ENCODE measurements at places on chromosomes 2 and 18.

DNA sequence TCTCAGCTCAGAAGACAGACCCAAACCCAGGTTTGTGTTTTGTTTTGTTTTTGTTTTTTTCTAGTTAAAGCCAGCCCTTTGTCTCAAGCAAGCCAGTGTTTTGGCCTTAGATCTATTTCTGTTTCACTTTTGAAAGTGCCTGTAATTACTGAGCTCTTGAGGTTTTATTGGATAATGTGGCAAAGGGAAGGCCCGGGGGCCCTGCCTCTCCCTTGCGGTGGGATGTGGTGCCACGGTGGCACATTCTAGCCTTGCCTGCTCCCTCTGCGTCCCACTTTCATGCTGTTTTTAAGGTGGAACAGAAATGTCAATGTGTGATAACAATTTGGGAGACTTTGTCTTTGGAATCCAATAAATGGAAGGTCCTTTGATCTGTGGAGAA, 2.5 kb downstream of the HPCAL1 start:
- no peak for DNase-seq

GRCh38 chr18:384897-385296, 115.6 kb downstream of the COLEC12 start:
- DNase-seq = no peak

DNA sequence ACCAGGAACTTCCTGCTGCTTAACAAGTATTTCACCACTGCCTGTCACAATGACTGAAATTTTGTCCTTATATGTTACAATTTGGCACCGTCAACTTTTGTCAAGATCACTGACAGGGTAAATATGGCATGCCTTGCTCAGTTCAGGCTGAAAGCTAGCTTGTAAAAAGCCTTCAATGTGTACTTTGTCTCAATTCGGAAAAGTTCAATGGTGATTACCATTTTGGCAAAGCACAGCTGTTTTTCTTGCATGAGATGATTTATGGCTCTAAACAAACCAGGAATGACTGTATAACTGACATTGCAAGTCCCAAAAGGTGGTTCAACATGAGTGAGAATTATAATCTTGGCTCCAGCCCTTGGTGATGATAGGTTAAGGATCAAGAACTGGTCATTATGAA, 1255.2 kb downstream of the CNTNAP5 start:
- DNase-seq = no peak

DNA sequence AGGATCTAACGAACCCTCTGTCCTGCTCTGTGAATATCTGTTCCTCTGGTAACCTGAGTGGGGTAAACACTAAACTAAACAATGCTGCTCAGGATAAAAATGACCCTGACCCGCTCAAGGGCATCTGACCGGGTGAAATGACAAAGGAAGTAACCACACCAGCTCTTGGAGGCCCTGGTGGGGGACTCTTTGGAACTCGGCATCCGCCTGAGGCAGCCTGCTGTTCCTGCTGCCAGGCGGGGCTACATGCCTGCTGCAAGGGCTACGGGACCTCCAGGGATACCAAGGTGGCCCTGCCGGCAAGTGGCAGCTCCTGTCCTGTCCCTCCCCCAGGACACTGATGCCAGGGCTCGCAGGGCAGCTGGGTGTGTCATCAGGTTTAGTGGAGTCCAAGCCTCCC, 273.3 kb downstream of the HDAC4 start:
- no peak for DNase-seq

- no peak for DNase-seq
These were observed 15.8 kb downstream of the CROCC2 start for GRCh38 chr2:240921995-240922244.

- DNase-seq = no peak
These were observed 436.7 kb downstream of the LPIN1 start for GRCh38 chr2:12183032-12183645.
